ENCODE measurements at places on chromosomes 5 and 9. TPM values are rescaled to one million over a fixed set of nuclear protein-coding genes. Genes with fewer than 3 reads are reported as not detected.

The DPP7 gene
- total RNA-seq = 289 TPM

The FCN2 gene
- total RNA-seq = not detected

The SPACA9 gene
- total RNA-seq = 1.9 TPM

The SV2C gene
- not detected for total RNA-seq

The MARVELD2 gene
- total RNA-seq = 0.31 TPM

The HAVCR2 gene
- 24.6 TPM for total RNA-seq

The GAS1 gene
- 0.08 TPM for total RNA-seq

The LCNL1 gene
- total RNA-seq = not detected

- H3K27ac ChIP-seq = no peak overlapping the region
- no peak overlapping the region for H3K4me3 ChIP-seq
- no peak for DNase-seq
- no peaks in the 10 kb centered on the region for H3K4me1 ChIP-seq
- H3K36me3 ChIP-seq = peaks cover 15% of the 10 kb centered on the region
- no peaks in the 10 kb centered on the region for H3K27me3 ChIP-seq
Observed at GRCh38 chr5:53971131-53971530, 339.2 kb downstream of the ARL15 start.

- no peak overlapping the region for H3K4me3 ChIP-seq
- no peaks in the 10 kb centered on the region for H3K36me3 ChIP-seq
- H3K27me3 ChIP-seq = no peaks in the 10 kb centered on the region
Observed at GRCh38 chr5:63255594-63255993, 677.0 kb downstream of the LRRC70 start.

- DNase-seq = no peak
- no peak overlapping the region for H3K4me3 ChIP-seq
- peaks cover 18% of the 10 kb centered on the region for H3K27me3 ChIP-seq
- no peaks in the 10 kb centered on the region for H3K36me3 ChIP-seq
- no peaks in the 10 kb centered on the region for H3K4me1 ChIP-seq
Observed at GRCh38 chr5:172647352-172648012, 6.4 kb downstream of the NEURL1B start.

- no peaks in the 10 kb centered on the region for H3K36me3 ChIP-seq
- H3K27ac ChIP-seq = no peak overlapping the region
- no peaks in the 10 kb centered on the region for H3K4me1 ChIP-seq
- no peaks in the 10 kb centered on the region for H3K27me3 ChIP-seq
- no peak for DNase-seq
Observed at GRCh38 chr9:32218100-32218767, 166.2 kb upstream of the ACO1 start.

DNA sequence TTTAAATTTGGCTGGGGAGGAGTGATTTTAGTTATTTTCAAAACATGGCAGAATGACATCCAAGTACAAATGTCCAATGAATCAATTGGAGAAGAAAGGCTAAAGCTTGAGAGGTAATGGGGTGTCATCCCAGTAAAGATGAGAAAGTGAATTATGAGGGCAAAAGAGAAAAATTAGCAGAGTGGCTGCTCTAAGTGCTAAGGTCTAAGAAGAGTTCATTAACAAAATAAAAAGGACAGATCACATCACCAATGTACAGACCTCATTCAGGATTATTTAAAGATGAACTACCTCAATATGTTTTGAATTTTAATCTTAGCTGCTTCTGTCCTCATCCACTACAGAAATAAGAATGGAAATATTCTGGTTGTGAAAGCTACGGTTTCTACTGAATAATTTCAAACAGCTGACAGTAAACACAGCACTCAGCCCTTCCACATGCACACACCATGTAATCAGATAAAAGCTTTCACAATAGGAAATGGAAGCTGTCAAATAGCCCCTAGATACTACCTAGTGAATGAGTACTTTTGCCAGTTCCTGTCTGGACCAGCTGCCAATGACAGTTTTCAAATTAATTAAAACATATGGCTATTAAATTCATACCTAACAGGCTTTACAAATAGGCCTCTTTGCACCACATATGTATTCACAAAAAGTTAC is 171.5 kb downstream of the SSBP2 start:
- peaks cover 7% of the 10 kb centered on the region for H3K36me3 ChIP-seq
- no peak overlapping the region for H3K27ac ChIP-seq
- H3K4me3 ChIP-seq = no peak overlapping the region
- no peaks in the 10 kb centered on the region for H3K27me3 ChIP-seq
- DNase-seq = no peak

DNA sequence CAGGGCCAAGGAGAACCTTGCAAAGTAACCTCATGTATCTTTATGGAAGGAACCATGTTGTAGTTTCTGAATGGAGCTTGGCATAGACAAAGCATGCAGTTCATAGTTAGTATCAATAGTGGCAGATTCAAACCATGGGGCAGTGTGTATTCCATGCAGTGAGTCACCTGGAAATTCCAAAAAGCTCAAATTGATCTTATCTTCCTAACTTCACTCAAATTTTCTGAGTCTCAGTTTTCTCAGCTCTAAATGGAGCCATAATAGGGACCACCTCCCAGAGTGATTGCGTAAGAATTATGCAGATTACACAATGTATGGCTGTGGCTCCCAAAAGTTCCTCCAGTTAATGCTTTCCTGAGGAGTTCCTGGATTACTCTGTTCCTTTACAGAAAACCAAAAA is 549.9 kb upstream of the KLF4 start:
- no peaks in the 10 kb centered on the region for H3K36me3 ChIP-seq
- no peak for DNase-seq
- H3K4me3 ChIP-seq = no peak overlapping the region
- no peak overlapping the region for H3K27ac ChIP-seq

DNA sequence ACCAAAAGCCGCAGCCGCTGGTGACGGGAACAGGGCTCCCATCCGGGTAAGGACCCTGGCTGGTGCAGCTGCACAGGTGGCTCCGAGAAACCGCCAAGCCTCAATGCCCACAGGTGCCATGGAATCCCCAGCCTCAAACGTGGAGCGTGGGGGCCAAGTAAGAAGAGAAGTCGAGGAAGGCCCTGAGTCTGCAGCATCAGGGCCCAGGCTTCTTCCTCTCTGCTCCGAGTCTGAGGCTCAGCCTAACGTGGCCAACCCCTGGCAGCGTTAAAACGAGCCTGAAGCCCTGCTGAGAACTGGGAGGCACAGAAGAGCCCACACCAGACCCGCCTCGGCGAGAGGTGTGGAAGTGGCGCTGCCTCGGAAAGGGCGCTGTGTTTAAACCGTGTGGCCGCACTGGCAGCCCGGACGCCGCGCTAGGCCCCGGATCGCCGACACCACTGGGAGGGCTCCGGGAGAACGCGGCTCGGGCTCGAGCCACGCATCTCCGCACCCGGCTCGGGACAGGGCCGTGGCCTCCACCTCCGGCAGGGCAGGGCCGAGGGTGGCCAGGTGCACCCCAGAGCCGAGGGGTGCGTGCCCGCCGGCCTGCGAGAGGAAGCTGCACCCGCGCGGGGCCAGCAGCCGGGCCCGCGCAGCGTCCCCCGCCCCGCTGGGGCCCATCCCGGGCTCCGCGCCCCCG is 730 bp downstream of the ZMYND19 start:
- DNase-seq = no peak
- H3K27me3 ChIP-seq = no peaks in the 10 kb centered on the region
- peaks cover 8% of the 10 kb centered on the region for H3K4me1 ChIP-seq
- H3K36me3 ChIP-seq = peaks cover 19% of the 10 kb centered on the region

DNA sequence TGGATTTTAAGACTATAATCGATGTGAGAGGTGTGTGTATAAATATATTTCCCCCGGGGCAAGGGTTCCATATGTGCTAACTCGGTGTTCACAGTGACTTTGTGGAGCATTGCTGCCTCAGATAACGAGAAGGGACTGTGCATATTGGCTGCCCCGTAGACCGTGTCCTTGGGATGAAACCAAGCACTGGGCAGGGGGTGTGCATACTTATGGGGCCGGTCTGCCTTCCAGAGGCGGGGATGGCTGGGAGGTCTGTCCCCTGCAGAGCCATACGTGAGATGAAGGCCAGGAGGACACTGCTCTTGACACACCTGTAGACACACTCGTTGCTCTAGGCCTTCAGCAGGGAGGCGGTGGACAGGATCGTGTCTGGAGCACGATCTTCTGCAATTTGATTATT is 56.0 kb upstream of the ZNF354A start:
- H3K4me1 ChIP-seq = no peaks in the 10 kb centered on the region
- H3K27me3 ChIP-seq = peaks cover 6% of the 10 kb centered on the region
- no peak for DNase-seq
- no peaks in the 10 kb centered on the region for H3K36me3 ChIP-seq

DNA sequence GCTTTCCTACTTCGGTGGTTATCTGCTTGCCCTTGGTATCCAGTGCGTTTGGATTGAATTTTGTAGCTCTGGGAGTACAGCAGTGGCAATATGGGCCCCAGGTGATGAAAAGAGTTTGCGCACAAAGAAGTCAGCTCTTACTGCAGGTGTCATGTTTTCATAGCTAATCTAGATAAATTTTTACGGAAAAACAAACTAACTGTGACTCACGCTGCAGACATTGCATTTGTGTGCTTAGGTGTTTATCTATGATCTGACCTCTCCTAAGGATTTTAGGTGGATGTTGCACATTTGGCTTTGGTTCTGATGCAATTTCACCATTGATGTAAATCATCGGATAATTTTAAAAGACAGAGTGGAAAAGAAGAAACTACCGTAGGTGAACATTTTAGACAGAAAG is 92.1 kb downstream of the VCAN start:
- no peak overlapping the region for H3K4me3 ChIP-seq
- H3K27me3 ChIP-seq = peaks cover 31% of the 10 kb centered on the region
- no peaks in the 10 kb centered on the region for H3K4me1 ChIP-seq
- no peaks in the 10 kb centered on the region for H3K36me3 ChIP-seq
- no peak overlapping the region for H3K27ac ChIP-seq

GRCh38 chr9:32839013-32839885 is 55.9 kb downstream of the TMEM215 start:
- no peak overlapping the region for H3K4me3 ChIP-seq
- H3K27me3 ChIP-seq = peaks cover 21% of the 10 kb centered on the region
- no peaks in the 10 kb centered on the region for H3K4me1 ChIP-seq
- H3K36me3 ChIP-seq = no peaks in the 10 kb centered on the region
- no peak overlapping the region for H3K27ac ChIP-seq
- no peak for DNase-seq

DNA sequence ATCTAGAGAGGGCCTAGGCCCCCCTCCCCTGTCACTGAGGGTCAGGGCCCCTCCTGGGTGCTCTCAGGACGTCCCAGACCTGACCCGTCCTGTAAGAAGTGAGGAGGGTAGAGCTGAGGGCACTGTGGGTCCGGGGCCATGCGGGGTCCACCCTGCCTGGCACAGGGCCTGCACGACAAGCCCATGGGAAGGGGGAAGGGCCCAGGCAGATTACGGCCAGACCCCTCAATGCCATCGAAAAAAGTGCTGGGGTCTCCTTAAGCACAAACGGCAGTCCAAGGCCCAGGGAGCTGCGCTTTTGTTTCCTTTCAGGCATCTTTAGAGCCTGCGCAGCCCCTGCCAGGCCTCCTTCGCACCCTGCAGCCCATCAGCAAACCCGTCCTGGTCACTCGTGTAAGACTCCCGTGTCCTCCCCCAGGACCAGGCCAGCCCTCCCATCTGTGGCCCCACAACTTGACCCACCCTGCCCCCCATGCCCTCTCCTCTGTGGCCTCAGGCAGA is 4.4 kb upstream of the EXOC3 start:
- H3K36me3 ChIP-seq = peaks cover 15% of the 10 kb centered on the region
- peaks cover 14% of the 10 kb centered on the region for H3K4me1 ChIP-seq
- no peaks in the 10 kb centered on the region for H3K27me3 ChIP-seq
- H3K4me3 ChIP-seq = no peak overlapping the region
- DNase-seq = no peak
- no peak overlapping the region for H3K27ac ChIP-seq

DNA sequence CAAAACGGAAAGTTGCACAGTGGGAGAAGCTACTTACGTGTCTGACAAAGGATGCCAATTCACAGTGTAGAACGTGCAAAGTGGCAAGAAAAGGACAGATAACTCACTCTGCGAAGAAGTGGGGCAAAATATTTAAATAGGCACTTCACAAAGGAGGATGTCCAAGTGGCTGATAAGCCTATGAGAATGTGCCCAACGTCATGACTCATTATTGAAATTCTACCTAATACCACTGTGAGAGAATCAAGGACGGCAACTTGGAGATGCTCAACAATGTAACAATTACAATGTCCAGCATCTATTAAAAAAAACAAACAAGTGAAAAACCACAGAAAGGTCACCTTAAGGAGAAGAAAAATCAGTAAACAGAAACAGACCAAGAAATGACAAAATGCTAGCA is 59.0 kb downstream of the NACC2 start:
- H3K27ac ChIP-seq = no peak overlapping the region
- no peak for DNase-seq
- H3K4me3 ChIP-seq = no peak overlapping the region

DNA sequence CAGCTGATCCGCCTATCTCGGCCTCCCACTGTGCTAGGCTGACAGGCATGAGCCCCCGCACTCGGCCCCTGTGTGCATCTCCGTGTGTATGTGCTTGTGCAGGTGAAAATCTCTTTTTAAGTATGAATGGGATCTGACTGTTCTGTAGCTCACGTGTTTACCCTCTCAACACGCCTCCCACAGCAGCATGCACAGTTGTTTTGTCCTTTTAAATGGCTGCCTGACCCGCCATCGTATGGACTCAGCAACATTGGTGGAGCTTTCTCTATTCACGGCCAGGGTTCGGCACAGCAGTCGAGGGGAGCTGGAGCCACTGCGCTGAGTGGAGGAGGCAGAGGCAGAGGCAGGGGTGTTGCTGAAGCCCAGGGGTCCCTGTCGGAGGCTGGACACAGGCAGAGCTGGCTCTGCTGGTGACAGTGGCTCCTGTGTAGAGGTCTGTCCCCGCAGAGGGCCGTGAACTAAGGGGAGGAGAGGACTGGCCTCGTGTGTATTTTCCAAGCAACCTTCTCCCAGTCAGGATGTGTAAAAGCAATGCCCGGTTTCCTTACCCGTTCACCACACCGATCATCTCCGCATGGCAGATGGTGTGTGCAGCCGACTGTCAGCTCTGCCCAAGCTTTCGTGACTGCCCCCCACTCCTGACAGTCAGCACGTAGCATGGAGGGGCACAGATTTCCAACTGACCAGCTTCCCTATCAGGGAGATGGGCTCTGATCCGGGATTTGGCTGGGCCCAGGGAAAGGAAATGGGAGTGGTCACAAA is 37.3 kb downstream of the MRPL36 start:
- peaks cover 11% of the 10 kb centered on the region for H3K27me3 ChIP-seq
- no peaks in the 10 kb centered on the region for H3K4me1 ChIP-seq
- H3K36me3 ChIP-seq = no peaks in the 10 kb centered on the region
- H3K27ac ChIP-seq = no peak overlapping the region

DNA sequence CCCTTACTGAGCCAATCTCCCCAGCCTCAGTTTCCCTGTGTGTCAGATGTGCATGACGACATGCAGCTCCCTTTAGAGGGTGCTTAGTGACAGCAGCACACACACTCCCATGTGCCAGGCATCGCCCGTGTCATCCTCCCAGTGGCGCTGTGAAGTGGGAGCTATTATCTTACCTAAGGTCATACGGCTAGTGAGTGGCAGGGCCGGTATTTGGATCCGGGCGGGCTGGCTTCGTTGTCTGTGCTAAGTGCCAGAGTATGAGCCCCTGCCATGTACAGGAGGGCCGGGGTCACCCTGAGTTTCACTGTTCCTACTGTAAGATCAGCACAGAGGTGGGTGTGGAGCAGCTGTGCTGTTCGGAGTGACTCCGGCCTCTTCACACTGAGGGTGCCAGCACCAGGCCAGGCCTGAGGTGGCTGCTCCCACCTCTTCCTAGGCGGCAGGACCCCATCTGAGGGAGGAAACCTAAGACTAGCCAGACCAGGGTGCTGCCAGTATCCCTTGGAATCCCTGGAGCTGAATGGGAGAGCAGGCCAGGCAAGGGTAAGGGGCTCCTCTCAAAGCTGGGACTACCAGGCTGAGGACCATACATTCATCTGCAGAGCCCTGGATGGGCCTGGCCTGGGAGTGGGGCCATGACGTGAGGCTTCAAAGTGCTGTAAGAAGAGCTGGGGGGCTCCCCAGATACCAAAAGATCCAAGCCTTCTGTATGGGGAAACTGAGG is 22.5 kb downstream of the AQP7 start:
- H3K4me3 ChIP-seq = no peak overlapping the region
- no peaks in the 10 kb centered on the region for H3K27me3 ChIP-seq
- DNase-seq = no peak
- no peaks in the 10 kb centered on the region for H3K36me3 ChIP-seq
- no peak overlapping the region for H3K27ac ChIP-seq
